CD4-positive, CD25-positive, alpha-beta regulatory T cell (primary cell): ENCODE measurements at places on chromosomes 7 and 10.

DNA sequence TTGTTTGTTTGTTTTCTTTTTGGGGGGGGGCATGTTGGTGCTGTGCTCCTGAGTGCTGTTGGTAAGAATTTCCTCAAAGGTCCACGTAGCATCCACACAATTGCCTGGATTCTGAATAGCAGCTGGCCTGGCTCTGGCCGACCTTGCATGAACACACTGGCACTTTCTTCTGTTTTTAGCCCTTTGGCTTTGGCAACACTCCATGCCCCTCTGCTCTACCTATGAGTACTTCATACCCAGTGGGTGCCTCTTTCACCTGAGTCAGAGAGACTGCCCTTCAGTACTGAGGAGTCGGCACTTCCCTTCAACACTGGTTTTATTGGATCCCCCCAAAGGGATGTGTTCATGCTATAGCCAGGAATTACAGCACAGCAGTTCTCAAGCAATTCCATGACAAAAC lies 7.2 kb upstream of the NPVF start:
- DNase-seq, result no peak

- DNase-seq, result no peak
Observed at GRCh38 chr10:95263864-95264226, 27.0 kb downstream of the PDLIM1 start.

DNA sequence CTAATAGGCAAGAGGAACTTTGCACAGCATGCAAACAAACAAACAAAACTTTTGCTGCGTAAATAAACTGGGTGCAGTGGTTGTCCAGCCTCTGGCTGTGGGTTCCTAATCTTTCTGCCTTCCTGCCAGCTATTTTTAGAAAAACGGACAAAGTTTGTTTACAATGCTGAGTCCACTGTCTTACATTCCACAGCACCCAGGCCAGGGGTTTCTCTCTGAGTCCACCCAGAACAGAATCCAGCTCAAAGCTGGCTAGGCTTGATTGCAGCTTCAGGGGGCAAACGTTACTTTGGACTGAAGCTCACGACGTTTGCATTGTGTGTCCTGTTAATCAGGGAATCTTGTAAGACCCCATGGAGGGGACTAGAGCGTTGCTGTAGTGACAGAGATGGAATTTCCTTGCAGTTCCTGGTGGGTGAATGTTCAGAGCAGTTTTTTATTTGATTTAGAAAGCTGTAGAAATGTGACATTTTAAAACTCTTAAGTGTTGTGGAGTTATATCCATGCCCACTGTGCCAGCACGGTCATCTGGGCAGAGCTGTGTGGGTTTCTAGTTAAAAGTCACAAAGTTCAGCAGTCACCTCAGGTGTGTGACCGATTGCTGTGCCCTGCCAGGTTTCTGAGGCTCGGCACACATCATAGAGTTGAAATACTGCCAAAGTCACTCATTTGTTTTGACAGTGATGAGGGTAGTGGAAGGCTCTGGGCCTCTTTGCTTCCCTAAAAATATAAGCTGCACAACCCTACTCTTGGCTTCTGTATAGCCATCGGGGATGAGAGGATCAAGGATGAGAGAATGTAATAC lies 247.0 kb downstream of the STK31 start:
- no peak for DNase-seq

DNA sequence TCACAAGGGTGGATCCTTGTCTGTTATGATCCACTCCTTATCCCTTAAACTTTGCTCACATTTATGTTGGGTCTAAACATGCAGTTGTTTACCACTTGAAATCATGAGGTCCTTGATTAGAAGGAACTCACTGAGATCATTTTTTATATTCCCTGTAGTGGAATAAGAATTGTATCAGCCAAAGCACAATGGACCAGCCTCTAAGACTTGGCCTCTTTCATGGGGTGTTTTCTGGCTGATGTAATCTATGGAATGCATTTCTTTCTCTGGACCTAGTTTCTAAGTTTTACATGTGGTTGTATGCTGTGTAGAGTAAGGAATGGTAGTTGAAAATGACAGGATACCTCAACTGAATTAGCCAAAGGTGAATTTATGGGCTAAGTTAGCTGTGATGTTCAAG lies 376.6 kb downstream of the SORCS3 start:
- no peak for DNase-seq

DNA sequence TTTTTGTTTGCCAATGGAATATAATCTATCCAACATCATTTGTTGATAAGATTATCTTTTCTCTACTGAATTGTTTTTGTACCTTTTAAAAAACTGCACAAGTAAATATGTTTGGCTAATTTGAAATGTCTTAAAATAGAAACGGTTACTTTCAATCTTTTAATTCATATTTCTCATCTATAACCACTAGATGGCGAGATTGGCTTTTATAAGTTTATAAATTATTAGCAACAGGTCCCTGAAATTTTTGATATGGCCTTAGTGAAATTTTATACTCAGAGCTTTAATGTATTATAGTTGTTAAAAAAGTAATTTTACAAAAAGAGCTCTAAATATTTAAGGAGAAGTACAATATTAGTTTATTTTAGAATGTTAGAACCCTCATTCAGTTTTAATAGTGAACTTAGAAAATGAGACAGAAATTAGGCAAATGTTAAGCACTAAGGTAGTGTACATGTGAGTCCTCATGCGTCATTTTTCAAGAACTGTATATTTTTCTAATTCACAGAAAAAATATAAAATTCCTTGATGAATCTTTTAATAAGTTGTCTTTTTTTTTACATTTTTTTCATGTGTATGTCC lies 592.5 kb downstream of the ARL4A start:
- DNase-seq, result peak; percentile 16

GRCh38 chr10:75825235-75825634 lies 393.8 kb downstream of the LRMDA start:
- no peak for DNase-seq

GRCh38 chr7:657565-658119 lies 68.9 kb upstream of the DNAAF5 start:
- no peak for DNase-seq

- DNase-seq, result no peak
Observed at GRCh38 chr7:86889501-86889900, 170.0 kb downstream of the ELAPOR2 start.

DNA sequence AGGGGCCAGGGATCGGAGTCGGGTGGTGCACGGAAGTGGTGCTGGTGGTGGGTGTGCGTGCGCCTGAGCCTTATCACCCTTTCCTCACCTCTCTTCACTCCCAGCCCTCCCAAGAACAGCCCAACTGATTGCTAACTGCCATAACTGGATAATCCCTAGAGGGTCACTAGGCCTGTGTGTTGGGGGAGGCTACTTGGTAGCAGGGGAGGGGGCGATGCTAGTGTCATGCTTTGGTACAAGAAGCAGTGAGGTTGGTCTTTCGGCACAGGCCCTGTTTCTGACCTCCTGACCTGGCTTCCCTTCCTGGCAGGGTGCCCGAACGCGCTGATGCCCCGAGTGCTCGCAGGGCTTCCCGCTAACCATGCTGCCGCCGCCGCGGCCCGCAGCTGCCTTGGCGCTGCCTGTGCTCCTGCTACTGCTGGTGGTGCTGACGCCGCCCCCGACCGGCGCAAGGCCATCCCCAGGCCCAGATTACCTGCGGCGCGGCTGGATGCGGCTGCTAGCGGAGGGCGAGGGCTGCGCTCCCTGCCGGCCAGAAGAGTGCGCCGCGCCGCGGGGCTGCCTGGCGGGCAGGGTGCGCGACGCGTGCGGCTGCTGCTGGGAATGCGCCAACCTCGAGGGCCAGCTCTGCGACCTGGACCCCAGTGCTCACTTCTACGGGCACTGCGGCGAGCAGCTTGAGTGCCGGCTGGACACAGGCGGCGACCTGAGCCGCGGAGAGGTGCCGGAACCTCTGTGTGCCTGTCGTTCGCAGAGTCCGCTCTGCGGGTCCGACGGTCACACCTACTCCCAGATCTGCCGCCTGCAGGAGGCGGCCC lies 652 bp downstream of the KAZALD1 start:
- peak; percentile 43 for DNase-seq

DNA sequence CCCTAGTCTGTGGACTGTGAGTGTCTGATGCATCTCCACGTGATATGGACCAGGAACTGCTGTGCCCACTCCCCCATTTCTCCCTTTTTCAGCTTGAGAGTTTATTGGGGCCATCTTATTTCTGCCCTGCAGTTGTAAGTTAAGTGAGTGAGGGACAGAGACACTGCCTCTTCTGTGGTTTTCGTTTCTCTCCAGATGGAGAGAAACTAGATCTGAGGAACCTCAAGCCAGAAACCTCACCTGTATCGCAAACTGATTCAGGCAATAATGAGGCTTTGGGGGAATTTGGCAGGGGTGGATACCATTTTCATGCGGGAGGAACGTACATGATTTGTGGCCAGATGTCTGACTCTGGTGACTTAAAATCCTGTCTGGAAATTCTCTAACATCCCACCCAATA lies 641.7 kb downstream of the TNS3 start:
- DNase-seq, result no peak

GRCh38 chr7:27734583-27734982 lies 5.4 kb upstream of the TAX1BP1 start:
- DNase-seq, result no peak

GRCh38 chr7:103533761-103534160 lies 87.8 kb upstream of the SLC26A5 start:
- DNase-seq, result no peak

DNA sequence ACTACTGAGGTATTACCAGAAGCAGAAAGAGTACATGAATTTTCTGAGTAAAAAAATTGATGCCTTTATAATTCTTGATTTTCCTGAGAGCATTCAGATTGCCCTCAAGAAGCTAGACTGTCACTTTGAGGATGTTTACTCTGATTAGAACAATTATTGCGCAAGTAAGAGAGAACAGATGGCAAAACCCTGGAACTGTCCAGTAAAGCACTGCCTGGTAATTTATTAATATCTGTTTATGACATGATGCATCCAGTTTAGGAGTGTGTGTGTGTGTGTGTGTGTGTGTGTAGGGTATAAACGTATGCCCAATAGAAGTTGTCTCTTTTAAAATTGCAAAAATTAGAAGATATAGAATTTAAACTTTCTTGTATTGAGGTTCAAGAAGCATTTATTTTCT lies 379.7 kb downstream of the PHTF2 start:
- no peak for DNase-seq

GRCh38 chr10:103811463-103811862 lies 43.9 kb downstream of the SH3PXD2A start:
- DNase-seq, result no peak

DNA sequence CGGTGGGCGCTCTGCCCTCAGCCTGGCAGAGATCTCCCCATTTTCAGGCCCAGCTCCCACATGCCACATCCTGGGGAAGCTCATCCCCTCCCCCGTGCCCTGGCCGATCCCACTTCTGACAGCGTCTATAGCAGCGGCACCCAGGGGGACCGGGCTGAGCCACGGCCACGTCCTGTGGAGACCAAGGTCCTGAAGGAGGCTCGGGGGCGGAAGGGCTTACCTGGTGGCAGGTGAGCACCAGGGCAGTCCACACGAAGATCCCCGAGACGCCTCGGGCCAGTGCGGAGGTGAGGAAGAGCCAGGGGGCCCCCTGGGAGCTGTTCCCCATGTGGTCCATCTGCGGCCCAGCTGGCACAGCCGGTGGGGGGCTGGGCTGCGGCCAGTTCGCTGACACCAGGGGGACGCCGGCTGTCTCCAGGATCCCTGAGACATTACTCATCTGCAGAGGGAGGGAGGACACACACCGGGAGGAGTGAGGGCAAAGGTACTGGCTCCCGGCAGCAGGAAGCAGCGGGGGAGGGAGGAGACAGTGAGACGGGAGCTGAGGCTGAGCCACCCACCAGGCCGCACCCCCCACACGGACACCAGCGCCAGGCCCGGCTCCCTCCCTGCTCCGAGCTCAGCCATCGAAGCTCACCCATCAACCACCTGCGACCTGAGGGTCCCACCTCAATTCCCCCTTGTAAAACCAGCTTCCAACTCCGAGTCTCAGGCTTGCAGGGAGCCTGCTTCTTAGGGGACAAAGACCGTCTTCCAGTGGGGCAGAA lies 776 bp downstream of the TMEM184A start:
- no peak for DNase-seq

DNA sequence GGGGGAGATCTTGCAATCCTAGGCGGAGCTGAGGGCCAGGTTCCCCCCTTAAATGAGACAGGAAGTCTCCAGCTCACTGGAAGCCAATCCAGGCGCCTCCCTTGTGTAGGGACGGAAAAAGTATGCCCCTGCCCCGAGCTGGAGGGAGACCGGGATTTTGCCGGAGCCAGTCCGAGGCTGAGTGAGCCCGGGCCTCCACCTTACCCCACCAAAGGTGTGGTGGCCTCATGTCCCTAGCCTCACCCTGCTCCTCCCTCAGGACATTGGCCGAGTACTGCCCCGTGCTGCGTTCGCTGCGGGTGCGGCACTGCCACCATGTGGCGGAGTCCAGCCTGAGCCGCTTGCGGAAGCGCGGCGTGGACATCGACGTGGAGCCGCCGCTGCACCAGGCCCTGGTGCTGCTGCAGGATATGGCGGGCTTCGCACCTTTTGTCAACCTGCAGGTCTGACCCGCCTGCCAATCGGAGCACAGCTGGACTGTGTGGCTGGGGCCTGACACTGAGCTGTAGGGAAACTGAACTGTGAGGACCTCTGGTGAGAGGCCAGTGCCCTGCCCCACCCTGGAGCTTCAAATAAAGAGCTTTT lies 2.0 kb downstream of the FBXL15 start:
- DNase-seq, result peak; percentile 62

DNA sequence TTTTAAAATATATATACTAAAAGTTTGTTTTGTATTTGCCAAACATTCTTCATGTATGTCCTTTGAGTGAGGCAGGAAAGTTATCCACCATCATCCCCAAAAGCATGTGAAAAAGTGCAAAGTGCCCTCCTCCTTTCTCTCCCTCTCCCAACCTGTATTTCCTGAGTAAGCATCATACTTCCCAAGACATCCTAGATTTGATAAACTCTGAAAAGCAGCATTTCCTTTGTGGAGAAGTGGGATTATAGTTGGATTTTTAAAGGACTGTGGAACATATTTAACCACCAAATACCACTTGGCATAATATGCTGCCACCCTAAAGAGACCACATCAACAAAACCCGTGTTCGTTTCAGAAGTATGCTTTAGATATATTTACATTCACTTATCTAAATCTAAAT lies 36.9 kb downstream of the NET1 start:
- no peak for DNase-seq

- no peak for DNase-seq
Observed at GRCh38 chr7:49346195-49346899, 422.0 kb downstream of the CDC14C start.

DNA sequence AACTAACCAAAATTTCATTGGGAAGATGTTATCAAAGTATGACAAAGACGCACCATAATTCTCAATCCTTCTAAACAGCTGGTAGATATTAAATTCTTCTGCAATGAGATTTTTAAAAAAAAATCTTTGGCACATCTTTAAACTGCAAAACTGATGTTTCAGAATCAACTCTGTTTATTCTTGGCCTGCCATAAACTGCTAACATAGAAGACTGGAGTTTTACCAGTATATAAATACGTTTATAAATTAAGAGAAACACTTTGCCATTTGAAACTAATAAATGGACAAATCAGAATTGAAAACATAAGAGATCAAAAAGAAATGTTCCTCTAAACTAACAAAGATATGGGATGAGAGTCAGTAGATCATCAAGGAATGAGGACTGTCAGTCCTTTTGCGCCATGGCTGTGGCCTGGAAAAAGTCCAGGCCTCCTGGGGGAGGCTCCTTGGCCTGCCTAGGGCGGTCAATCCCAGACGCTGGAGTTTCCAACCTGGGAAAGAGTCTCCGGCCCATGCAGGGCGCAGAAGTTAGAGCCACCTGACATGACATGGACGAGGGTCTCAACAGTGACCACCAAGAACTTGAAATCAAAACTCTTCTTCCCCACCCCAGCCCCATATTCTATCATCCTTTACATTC lies 34.2 kb upstream of the NEBL start:
- DNase-seq, result no peak

GRCh38 chr10:514137-514671 lies 175.3 kb downstream of the DIP2C start:
- DNase-seq, result no peak
